ENCODE measurements at places on chromosomes 1 and 21.

- DNase-seq: no peak
These were observed 6.2 kb downstream of the E2F2 start for GRCh38 chr1:23524716-23525401.

DNA sequence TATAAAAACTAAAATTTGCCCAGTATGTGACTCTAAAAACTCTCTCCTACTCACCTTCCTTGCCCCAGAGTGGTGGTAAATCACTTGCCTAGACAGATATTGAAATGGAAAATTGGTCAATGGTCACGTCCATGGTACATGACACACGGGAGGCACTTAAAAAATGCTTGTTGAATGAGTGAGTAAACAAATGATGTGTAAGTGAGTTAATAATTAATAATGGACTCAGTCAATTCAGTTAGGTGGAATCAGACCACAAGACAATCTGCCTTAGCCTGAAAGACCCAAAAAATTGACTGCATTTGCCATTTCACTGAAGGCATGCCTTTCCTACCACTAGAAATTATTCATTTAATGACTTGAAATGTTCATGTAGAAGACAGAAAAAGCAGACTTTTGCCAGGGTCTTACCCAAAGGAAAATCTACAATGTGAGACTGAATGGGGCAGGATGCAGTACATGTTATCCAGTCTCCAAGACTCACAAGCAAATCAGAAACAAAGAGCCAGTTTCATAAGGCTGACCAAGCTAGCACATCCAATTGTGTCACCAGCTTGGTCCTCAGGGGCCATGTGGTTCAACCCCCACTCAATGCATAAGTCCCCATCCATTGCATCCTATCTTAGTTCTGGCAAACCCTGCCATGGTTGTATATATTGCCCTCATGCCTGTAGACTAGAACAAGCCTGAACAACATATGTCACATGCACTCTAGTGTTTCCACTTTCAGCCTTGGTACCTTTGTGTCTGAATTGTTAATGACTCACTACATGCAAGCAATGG, 73.6 kb downstream of the TBX15 start:
- no peak for DNase-seq

DNA sequence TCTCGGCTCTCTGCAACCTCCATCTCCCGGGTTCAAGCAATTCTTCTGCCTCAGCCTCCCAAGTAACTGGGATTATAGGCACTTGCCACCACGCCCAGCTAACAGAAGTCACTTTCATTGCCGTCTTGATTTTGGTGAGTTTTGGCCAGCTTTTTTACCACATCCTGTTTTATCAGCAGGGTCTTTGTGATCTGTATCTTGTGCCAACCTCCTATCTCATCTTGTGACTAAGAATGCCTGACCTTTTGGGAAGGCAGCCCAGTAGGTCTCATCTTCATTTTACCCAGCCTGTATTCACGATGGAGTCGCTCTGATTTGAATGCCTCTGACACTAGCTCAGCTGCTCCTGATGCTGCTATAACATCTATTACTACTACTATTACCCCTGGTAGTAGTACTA, 46.8 kb upstream of the BARHL2 start:
- DNase-seq: no peak

DNA sequence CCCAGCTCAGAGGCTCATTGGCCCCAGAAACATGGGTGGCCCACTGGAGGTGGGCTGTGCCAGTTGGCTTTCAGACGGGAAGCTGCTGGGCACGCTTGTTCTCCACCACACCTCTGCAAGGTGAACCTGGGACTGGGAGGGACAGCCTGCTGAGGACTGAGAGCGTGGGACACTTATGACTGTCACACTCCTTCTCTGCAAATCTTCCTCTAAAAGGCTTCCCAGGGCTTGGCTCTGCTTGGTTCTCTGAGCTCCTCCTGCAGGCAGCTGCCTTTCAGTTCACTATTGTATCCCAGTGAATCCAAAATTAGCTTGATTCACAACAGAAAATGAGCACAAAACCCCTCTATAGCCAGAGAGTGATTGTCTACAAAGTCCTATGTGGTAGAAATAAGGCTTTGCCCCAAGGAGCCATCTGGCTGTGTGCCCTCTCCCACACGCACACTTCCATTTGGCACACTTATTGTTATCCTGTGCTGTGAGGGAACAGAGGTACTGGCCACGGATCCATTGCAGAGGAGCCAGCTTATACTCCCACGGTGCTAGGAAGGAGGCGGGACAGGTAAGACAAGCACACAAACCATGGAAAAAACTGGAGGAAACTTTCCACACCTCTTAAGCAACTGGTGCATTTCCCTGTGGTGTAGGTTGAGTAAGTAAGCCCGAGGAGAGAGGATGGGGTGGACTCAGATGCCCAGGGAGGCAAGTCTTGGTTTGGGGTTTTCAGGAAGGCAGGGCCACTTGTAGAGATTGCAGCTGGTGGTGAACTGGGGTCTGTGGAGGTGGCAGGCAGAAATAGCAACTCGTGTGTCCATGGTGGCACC, 18.9 kb upstream of the BTG2 start:
- no peak for DNase-seq

GRCh38 chr1:40764981-40765380, 18.6 kb upstream of the KCNQ4 start:
- no peak for DNase-seq

DNA sequence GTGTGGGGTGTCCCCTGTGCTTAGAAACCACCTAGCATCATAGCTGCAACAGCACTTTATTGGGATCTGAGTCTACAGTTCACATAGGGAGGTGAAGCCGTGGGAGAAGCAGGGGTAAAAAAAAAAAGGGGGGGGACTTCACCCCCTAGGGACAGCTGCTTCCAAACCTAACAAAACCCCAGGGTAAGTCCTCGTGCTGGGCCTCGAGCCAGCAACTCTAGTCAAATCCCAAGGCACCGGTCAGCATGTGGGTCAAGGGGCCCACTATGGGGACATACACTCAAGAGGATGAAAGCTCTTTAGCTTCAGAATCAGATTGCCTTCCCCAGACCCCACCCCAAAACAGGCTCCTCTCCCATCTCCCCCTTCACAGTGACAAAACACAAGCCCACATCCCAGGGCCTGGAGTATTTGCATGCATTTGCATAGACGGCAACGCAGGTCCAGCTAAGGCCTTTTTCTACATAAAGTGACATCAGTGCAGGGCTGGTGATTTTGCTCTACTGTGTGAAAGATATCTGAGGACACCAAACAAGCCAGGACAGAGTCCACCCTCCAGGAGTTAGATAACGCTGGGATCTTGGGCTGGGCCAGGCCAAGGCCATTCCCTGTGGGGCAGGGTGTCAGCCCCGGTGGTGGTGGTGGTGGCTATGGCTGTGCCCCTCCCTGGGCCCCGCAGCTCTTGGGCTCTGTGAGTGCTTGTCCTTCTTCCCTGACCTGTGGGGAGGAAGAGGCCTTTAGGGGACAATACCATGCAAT, 8.1 kb upstream of the PMVK start:
- DNase-seq: no peak

All from cortex of kidney (tissue), 1 donor.